HTR-8/SVneo (cell line): ENCODE measurements at places on chromosomes 11 and 22.

DNA sequence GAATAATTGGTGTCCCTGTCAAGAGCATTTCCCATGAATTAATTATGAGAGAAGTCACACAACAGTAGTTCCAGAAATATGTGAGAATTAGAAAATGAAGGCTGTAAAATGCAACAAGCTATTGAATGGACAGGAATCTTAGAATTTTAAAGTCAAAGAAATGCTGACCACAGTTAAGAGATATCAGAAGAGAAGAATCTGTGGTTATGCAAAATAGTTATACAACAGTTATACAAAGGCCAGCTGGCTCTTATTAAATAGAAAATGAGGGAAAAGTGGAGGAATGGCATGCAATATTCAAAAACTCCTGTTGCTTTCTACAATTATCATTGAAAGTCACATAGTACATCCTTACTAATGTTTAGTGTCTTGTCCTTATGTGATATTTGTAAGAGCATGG lies 27.4 kb downstream of the CASP12 start:
- DNase-seq: no peak

GRCh38 chr11:103619480-103619879 lies 417.0 kb upstream of the DDI1 start:
- no peak for DNase-seq

DNA sequence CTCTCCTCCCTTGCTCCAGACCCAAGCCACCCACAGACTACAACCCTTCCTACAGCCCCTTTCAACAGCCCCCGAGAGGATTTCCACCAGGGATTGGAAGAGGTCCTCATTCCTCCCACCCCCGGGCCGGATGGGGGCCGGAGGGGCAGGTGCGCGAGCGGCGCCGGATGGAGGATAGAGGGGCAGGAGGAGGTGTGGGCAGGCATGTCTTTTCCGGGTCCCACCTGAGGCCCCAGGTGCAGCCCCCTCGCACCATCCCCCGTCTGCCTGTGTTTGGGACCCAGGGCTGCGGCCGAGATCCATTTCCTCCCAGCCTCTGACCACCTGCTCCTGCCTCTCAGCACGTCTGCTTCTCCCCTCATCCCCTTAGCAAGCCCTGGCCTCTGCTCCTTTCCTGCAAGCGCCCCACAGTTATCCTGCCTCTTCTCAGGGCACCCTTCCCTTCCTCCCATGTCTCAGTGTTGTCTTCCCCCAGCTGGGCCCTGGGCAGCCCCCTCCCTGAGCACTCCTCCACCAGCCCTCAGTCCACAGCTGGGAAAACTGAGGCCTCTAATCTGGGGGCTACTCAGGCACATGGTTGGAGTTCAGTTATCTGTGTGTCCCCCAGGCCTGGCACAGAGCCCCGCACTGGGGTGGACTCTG lies 19.3 kb upstream of the CBX7 start:
- DNase-seq: no peak

- DNase-seq: no peak
These were observed 80.9 kb upstream of the PICALM start for GRCh38 chr11:86149792-86150191.

- no peak for DNase-seq
These were observed 228.6 kb downstream of the BRD1 start for GRCh38 chr22:49599039-49599438.

GRCh38 chr22:46522797-46523196 lies 14.6 kb downstream of the CELSR1 start:
- DNase-seq: no peak

- no peak for DNase-seq
These were observed 37.3 kb upstream of the TEAD1 start for GRCh38 chr11:12636871-12637410.

- no peak for DNase-seq
These were observed 5.2 kb upstream of the SLC15A3 start for GRCh38 chr11:60957188-60957587.

- DNase-seq: no peak
These were observed 36.6 kb downstream of the KCNJ1 start for GRCh38 chr11:128830290-128831173.

DNA sequence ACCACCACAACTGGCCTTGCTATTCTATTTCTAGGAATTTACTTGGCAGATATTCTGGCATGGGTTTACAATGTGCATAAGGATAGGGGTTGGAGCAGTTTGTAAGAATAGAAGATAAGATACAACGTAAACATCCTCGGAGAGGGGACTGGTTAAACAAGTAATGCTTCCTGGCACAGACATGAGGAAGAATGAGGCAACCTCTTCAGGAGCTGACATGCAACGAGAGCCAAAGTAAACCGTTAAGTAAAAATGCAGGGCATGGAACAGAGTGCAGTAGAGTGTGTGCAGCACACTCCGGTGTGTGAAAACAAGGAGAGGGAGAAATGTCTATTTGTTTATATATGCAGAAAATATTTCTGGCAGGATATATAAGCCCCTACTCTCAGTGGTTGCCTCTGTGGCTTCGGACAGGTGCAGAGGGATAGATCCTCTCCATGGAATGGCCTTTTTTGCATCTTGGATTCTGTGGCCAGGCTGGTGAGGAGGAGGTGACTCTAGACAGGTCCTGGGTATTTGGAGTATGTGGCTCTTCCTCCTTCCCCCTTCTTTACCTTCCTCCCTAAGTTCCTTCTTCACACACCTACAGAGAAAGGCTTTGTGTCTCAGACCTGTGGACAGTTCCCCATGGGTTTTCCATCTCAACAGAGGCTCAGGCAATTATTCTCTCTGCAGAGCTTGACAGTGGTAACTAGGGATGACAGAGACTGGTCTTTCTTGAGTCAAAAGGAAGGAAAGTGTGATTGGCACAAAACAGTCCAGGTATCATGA lies 2.5 kb downstream of the RAB36 start:
- DNase-seq: no peak

DNA sequence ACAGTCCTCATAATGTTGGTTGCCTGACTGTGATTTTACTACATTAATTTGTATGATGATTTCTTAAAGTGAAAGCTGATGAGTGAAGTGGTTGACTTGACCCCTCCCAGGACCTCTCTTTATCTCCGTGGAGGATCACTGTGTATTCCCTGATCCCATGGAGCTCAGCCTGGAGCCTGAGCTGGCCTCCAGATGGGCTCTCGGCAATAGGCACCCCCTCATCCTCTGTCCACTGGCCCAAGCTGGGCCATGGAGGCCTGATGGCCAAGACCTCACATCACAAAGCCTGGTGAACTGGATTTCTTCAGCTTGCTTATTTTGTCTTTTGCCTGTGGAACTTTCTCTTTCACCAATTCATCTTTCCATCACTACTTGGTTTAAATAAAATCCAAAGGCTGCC lies 75.2 kb downstream of the WNT11 start:
- DNase-seq: no peak

DNA sequence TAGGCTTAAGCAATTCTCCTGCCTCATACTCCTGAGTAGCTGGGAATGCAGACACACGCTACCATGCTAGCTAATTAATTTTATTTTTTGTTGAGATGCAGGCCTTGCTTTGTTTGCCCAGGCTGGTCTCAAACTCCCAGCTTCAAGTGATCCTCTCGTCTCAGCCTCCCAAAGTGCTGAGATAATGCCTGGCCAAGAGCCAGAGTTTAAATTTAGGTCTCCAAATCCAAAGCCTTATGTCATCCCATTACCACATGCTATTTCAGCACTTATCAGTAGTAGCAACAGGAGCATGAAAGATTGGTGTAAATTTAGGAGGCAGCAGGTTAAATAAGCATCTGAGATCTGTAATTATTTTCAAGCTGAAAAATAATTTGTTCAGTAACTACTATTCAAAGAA lies 326.1 kb upstream of the ANO5 start:
- DNase-seq: no peak

- peak; percentile 20 for DNase-seq
These were observed 926 bp downstream of the PGR start for GRCh38 chr11:101128571-101129202.

DNA sequence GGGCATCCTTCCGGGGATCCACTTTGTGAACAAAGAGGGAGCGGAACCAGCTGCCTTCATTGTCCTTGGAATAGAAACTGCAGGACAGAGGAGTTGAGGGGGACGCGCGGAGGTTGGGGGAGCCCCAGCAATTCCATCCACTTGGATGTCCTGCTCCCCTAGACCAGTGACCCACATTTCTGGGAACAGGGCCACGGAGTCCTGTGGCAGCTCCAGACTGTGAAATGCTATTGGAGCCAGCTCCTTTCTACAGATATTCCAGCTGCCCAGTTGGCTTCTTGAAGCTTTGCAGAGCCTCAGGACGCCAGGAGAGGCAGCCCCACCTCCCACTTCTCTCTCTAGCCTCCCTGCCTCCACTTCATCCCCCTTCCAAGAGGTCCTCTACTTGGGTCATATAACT lies 10.5 kb downstream of the NIPSNAP1 start:
- DNase-seq: no peak

- peak; percentile 29 for DNase-seq
These were observed 195.8 kb downstream of the HIPK3 start for GRCh38 chr11:33452836-33453624.

DNA sequence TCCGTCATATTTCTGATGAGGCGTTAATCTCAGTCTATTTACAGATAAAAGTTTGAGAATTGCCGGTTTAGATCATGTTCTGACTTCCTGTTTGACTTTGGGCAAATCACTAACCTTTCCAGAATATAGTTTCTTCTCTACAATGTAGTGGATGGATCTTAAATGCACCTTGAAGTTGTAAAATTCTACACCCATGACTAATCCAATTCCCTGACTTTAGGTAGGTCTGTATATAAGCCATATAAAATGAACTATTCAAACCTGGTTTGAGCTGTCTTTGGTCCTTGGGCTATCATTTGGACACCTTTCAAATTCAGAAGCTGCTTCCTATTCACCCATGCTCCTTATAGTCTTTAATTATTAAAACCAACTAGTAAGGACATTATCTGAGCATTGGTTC lies 52.2 kb upstream of the BLID start:
- no peak for DNase-seq

- no peak for DNase-seq
These were observed 79.9 kb upstream of the PRR5 start for GRCh38 chr22:44622147-44622427.

DNA sequence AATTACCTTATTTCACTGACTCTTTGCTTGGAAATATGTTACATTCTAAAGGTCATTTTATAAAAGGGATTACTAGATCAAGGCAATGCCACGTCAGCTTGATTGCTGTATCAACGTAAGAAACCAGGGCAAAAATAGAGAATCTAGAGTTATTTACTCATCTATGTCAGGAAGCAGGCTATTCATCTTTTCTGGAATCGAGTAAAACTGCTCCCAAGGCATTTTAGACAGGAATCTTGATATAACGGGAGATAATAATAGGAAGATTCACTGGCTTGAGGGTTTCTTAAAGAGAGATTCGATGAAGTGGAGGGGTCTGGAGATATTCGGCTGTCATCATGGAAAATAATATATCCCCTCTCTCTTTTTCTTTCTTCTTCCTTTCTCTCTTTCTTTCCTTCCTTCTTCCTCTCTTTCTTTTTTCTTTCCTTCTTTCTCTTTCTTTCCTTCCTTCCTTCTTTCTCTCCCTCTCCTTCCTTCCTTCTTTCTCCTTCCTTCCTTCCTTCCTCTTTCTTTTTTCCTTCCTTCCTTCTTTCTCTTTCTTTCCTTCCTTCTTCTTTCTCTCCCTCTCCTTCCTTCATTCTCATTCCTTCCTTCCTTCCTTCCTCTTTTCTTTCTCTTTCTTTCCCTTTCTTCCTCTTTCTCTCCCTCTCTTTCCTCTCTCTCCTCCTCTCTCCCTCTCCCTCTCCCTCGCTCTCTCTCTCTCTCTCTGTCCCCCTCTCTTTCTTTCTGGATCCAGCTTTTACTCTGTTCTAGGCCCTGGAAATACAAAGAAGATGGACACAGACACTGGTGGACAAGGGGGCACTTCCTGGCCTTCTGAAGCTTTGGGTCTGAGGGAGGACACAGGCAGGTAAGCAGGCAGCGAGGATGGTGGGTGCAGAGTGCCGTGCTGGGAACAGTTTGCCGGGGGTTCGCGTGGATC lies 18.1 kb upstream of the RASD2 start:
- DNase-seq: no peak

GRCh38 chr11:35815556-35816315 lies 128.1 kb upstream of the LDLRAD3 start:
- no peak for DNase-seq

GRCh38 chr11:33263549-33263948 lies 6.4 kb downstream of the HIPK3 start:
- DNase-seq: no peak

DNA sequence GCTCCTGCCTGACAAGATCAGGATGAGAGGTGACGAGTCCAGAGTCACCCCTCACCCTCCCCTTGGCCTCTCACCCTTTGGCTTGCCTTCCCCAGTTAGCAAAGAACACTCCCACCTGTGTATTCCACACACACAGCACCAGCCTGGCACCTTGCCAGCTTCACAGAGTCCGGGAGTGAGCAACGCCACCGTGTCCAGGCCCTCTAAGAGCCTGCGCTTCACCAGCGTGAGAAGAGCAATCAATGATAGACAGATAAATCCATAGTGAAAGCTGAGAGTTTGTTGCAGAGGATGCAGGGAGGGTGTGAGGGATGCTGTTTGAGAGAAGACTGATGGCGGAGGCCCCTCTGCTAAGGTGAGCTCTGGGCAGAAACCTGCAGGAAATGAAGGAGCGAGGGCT lies 404.5 kb downstream of the LARGE1 start:
- no peak for DNase-seq

- DNase-seq: no peak
These were observed 101.4 kb upstream of the MTNR1B start for GRCh38 chr11:92867913-92868619.

- DNase-seq: peak; percentile 20
These were observed 105.0 kb downstream of the TRPC6 start for GRCh38 chr11:101478587-101479369.

GRCh38 chr11:111427471-111427912 lies 48.4 kb upstream of the POU2AF1 start:
- no peak for DNase-seq
